ENCODE measurements at places on chromosomes 4 and X.

DNA sequence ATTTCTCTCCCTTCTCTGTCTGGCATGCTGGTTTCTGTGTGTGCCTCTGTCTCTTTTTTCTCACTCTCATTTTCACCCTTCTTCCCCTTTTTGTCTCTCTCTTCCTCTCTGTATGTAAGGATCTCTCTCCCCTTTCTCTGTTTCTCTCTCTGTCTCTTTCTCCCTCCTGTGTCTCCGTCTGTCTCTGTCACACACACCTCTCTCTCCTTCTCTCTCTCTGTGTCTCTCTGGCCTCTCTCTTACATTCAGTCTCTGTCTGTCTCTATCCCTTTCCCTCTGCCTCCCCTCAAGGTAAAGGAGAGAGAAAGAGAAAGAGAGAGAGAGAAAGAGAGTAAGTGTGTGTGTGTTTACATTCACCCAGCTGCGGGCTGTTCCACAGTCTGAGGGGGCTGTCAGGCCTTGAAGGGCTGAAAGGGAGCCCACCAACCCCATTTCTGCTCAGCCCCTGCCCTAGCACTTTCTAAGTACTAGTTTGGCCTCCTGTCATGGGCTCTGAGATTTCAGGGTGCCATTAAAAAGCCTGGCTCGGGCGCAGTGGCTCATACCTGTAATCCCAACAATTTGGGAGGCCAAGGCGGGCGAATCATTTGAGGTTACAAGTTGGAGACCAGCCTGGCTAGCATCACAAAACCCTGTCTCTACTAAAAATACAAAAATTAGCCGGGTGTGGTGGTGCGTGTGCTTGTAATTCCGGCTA lies 9.6 kb upstream of the TSPYL2 start:
- ATAC-seq: no peak

DNA sequence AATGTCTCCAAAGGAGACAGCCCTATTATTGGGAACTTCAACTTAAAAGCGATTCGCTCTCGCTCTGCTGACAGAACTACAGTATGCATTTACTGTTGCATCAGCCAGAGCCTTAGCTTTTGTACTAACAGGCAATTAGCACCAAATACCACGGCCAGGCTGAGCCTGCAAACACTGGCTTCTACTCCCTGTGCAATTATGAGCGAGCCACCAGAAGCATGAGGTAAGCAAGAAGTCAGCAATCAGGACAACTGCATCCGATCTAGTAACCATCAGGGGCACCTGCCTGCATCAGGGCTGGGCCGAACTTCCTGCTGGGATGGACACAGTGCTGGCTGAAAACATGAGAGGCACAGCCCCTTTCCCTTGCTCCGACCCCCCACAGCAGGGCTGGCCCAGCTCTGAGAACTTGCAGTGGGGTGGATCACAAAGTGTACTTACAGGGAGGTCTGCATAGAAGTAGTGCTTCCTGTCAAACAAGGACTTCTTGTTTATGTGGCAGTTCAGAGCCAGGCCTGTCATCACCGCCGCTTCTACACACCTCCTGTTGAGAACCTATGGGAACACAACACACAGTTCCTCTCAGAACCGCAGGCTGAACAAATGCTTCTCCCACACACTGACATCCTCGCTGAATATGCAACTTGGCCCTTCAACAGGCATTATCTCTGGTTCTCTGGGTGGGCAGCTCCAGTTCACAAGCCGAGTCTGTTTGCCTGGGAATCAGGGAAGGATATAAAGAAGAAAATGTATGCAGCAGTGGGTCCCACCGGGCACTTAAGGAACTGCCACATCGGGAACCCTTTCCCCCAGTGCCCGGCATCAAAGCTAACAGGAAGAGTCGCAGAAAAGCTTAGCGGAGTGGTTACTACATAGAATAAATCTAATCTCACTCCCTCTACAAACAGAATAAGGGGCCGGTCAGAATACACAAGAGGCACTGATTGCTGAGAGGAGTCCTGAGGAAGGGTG lies 41.5 kb downstream of the GATB start:
- ATAC-seq: no peak

- no peak for ATAC-seq
Observed at GRCh38 chrX:118593407-118593806, 97.8 kb downstream of the DOCK11 start.

GRCh38 chrX:262381-262909 lies 18.7 kb upstream of the PLCXD1 start:
- ATAC-seq: no peak

DNA sequence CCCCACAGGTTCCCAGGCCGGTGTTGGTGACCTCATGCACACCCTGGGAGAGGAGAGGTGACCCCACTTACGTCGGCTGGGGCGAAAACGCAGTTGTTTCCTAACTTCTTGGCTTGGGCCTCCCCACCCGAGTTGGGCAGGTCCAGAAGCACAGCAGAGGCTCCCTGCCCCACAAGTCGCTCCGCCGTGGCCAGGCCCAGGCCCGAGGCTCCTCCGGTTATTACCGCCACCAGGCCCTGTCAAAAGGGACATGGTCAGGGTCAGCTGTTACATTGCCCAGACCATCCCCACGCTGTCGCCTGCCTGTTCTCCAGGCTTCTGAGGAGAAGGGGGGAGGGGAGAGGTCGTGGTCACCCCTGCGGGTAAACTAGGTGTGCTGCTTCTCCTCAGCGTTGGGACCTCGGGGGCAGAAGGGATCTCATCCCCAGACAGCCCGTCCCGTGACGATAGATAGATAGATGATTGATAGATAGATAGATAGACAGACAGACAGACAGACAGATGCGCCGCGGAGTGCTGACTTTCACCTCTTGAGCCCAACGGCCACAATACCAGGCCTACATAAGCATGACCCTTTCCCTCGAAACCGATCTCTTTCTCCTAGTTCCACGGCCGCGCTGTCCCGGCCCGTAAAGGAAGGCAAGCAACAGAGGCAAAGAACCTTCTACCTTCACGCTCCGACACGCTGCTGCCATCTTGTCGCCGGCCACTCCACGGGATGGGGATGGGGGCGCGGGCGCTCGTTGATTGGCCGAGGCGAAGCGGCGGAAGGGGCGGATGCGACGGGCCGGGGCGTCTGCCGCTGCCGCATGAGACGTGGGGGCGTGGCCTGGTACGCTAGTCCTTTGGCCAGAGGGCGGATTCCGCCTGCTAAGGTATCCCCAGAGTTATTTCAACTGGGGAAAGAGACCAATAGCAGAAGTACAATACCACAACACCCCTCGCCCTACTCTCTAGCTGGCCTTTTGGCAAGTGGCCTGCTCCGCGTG lies at the start of gene HSD17B10:
Gene HSD17B10, minus strand, starts transcription at position 720 of the 989 bp plus-strand sequence. Its CDS starts 25 bp downstream, at position 695.
- peak; percentile 98 for ATAC-seq

- no peak for ATAC-seq
Observed at GRCh38 chrX:39958850-39959249, 138.9 kb downstream of the BCOR start.

DNA sequence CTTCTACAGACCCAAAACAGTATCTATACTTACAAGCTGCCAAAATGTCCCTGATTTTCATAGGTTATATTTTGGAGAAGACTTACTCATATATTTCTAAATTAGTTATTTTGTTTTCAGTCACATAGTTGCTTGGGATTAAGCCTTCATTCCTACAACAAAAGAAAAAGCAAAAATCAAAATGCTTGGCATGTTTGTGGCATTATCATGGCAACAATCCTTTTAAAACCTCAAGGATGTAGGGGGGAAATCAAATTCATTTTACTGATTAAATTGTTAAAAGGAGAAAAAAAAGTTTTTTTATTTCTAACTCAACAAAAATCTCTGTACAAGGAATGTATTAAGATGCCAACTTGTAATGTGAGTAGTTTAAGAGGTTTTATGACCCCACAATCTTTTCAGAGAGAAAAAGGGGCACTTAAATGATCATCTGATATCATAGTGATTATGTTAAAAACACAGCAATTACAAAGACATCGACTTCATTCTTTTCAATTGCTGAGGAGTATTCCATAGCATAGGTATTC lies 23.5 kb downstream of the TXK start:
- ATAC-seq: no peak

DNA sequence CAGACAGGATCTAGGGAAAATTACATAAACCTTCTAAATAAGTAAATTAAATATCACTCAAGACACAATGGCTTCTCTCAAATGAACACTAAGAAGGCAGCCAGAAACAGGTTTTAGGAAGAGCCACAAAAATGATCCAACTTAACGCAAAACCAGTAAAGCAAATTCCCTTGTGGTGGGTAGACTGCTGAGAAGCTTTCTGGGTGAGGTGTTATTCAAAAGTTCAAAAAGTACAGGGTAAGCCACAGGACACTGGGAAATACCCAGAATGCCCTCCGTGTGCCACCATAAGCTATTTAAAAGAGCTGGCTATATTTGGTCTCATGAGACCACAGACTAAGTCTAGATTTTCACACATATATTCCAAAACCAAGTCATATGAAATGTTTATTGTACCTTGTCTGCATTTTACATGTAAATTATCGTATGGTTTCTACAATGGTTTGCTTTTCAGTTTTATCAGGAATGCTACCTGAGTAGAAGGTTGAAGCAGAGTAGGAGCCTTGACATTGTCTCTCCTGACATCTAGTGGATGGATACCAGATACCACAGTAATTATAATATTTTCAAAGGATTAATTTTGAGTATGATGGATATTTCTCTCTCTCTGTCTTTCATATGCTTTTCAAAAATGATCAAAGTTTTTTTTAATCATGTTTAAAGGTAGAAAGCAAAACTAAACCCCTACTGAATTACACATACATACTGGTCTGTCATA lies 109.3 kb upstream of the KLHL13 start:
- ATAC-seq: peak; percentile 58

DNA sequence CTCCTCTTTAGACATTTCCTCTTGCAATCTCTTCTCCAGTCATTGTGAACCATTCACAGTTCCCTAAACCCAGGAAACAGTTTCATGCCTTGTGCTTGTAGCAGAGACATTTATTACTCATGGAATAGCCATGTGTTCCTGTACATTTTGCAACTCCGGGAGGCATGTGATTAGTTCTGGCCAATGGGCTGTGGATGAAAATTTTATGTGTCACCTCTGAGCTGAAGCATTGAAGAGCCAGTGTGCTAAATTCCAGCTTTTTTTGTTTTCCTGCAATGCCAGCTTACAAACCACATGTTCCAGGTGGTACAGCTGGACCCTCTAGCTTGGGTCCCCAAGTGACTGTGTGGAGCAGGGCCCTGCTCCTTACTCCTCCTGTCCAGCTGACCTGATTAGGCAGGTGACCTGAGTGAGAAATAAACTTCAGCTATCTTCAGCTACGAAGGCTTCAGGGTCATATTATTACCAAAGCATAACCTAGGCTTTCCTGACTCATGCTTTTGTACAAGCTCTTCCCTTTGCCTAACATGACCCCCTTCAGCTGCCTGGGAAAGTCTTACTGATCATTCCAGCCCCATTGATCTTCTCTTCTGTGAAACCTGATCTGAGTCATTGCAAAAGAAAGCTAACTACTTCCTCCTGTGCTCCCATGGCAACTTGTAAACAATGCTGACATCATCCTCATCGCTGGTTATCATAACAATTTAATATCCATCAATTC lies 200.4 kb downstream of the PTTG2 start:
- peak; percentile 94 for ATAC-seq

GRCh38 chrX:71823391-71824057 lies 60.4 kb downstream of the CXorf49B start:
- no peak for ATAC-seq

Measured in motor neuron (in vitro differentiated cells).